ENCODE measurements at places on chromosomes 11 and 22.
A peak's percentile ranks its signal among the peaks of the same experiment; 100 is the strongest.

DNA sequence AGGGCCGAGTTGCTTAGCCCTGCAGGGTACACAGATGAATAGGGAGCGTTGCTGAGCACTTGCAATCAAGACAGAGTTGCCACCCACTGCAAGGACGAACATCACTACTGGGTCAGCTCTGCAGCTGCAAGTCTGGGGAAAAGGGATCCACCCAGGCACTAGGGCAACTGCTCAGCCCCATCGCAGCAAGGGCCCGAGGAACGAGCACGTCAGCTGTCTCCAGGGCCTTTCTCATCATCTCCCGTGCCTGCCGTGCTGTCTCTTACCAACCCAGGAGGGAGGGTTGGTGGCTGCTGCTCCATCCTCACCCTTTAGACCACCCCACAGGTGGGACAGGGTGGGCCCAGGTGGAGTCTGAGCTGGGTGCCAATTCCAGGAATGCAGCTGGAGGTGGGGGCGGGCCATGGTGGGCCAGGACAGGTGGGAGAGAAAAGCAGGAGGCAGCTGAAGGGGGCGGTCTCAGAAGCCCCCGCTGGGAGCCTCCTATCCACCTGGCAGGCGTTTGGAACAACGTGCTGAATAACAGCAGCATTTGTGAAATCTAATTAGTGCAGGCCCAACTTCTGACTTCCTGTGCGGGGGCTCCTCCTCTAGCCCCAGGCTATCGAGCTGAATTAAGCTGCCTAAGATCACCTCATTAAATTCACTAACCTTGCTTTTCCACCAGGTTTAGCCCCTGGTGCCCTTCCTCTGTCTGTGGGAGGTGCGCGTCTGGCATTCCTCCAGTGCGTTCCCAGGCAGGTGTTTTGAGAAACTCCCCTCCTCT lies 252.5 kb downstream of the ST3GAL4 start:
- peak; percentile 33 for DNase-seq

GRCh38 chr22:35174401-35175038 lies 82.8 kb upstream of the HMGXB4 start:
- DNase-seq = no peak

GRCh38 chr22:39174498-39175352 lies 22.2 kb upstream of the CBX7 start:
- DNase-seq = no peak

GRCh38 chr11:130866831-130867230 lies 49.4 kb downstream of the SNX19 start:
- DNase-seq = no peak

DNA sequence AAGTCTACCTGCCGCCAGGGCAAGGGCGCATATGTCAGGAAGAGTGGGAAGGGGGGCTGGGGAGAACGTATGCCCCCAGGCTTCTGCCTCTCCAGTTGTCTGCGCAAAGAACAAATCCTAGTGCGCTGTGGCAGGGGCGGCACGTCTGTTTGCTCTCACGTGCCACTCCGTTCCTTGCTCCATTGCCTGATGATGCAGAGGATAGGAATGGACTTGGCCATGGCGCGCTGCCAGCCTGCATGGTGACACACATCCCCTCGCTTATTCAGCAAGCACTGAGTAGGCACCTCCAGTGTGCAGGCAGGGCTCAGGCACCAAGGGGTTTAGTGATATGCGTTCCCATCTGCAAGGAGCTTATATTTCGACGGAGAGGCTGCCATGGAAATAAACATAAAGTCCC lies 45.4 kb upstream of the SLC22A12 start:
- no peak for DNase-seq

GRCh38 chr11:3090096-3090901 lies 33.1 kb upstream of the CARS1 start:
- DNase-seq = no peak

DNA sequence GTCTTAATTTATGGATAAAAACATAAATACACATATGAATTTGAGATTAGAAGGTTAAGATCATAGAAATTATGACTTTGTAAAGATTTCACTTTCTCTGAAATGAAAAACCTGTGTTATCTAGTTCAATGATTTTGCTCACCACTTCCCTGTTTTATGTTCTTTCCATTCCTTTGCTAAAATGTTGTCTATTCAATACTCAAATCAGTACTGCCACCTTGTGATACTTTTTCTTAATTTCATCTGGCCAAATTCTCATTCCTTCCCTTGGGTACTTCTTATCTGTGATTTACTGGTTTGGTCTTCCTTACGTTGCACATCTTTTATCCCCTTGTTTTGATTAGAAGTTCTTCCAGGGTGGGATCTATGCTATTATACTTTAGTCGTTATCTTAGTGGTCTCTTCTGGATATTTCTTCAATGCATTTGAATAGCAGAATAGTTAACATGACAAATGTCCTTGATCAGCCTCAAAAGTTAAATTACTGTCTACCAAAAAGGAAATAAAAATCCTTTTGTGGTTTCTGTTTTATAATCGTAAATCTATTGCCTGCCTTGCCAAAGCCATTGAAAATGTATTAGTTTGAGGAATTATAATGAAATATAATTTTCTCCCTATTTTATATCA lies 197.0 kb downstream of the PGR start:
- DNase-seq = no peak

GRCh38 chr11:72519220-72519881 lies 85.0 kb upstream of the CLPB start:
- DNase-seq = no peak

- DNase-seq = no peak
Observed at GRCh38 chr11:98227278-98227677, 793.5 kb upstream of the CNTN5 start.

DNA sequence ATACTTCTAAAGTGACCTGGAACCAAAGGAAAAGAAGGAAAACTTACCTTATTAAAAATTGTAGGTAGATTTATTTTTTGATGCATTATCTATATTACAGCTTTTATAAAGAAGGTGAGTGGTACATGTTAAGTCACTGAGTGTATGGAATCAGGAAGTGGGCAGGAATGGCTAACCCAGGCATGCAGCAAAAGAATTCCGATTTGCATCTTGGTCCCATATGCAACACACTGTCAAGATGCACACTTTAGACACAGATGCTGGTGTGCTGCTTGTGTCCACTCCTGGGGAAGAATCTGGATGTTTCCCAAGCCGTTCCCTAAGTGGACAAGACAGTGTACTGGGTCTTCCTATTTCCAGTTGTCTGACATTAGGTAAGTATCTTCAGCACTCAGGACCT lies 99.9 kb upstream of the SORL1-AS1 start:
- DNase-seq = no peak

DNA sequence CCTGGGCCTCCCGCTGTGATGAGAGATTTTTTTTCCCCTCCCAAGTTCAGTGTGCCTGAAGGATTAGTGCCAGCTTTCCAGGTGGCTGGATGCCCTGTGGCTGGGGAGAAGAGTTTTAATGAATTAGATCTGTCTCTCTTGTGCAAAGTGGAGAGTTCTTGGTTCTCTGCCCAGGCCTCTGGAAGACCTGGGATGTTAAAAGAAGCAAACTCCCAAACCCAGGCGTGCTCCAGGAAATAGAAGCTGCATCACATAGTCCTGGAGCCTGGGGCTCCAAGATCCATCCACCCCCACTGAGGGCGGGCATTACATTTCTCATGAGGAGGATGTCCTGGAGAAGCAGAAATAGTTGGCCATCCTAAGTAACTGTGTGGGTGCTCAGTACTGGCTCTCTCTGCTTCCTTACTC lies 30.6 kb downstream of the SDHAF2 start:
- DNase-seq = peak; percentile 42

GRCh38 chr22:30601464-30601863 lies 5.5 kb upstream of the TCN2 start:
- DNase-seq = no peak

- DNase-seq = no peak
Observed at GRCh38 chr22:27952779-27953178, 33.7 kb upstream of the PITPNB start.

Data from NCI-H2171 (cell line).